ENCODE measurements at places on chromosomes 5 and 9.

- DNase-seq: no peak
Measured at GRCh38 chr5:130452744-130453143, 548.5 kb downstream of the CHSY3 start.

DNA sequence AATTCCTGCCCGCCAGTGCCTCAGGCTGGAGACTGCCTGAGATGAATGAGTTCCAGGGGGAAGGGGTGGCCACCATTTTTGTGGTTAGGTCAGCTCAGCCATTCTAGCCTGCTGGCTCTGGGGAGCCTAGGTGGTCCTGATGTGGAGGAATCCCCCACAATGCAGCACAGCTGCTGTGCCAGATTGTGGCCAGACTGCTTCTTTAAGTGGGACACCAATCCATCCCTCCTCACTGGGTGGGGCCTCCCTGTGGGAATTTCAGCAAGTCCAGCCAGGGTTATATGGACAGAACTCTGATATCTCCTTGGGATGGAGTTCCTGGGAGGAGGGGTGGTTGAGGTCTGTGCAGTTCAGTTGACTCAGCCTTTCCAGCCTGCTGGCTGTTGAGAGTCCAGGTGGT, 51.2 kb upstream of the DAP start:
- DNase-seq: no peak

DNA sequence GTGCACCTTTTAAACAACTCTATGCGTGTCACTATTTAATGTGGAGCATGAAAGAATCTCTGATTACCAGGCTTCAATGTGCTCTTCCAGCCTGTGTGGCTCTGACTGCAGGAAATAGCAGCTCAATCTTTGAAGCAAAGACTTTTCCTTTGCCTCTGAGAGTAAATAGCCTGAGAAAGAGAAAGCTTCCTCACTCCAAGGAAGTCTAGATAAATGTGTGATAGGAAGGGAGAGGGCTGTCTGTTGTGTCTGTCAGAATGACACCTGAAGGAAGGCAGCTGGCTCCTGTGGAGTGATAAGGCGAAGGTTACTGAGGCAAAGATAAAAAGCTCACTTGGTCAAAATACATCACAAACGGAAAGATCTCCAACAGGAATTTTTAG, 205.3 kb upstream of the HAPLN1 start:
- no peak for DNase-seq

DNA sequence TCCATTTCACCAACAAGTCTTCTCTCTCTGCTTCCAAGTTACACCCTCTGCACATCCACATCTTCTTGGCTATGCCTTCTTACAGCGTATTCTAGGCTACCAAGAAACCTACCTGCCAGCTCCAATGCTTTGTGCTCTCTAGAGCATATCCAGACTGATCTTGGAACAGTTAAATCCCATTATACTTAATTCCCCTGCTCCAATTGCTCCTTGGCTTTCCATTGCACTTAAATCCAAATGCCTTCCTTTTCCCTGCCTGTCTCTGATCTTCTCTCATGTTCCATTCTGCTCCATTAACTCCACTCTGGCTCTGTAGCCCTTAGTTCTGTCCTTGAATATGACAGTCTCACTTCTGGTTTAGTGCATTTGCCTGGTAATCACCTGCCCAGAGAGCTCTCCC, 322.4 kb downstream of the LRRC70 start:
- DNase-seq: no peak

DNA sequence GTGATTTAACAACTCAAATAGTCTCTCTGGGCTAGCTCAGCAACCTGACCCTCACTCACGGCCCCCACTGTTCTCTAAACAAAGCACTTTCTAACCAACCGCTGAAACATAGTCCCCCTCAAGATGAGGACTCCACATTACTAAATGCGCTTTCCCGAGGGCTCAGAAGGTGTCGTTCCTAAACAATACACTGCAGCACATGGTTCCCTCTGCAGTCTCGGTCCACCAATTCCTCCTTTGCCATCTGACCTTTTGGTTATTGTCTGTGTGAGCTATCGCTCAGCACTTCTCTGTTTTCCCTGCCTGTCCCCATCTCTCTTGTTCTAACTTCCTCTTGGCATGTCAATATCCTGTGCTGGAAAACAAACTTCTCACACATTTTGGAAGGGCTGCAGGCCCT, 7.2 kb downstream of the EPB41L4A start:
- DNase-seq: no peak

DNA sequence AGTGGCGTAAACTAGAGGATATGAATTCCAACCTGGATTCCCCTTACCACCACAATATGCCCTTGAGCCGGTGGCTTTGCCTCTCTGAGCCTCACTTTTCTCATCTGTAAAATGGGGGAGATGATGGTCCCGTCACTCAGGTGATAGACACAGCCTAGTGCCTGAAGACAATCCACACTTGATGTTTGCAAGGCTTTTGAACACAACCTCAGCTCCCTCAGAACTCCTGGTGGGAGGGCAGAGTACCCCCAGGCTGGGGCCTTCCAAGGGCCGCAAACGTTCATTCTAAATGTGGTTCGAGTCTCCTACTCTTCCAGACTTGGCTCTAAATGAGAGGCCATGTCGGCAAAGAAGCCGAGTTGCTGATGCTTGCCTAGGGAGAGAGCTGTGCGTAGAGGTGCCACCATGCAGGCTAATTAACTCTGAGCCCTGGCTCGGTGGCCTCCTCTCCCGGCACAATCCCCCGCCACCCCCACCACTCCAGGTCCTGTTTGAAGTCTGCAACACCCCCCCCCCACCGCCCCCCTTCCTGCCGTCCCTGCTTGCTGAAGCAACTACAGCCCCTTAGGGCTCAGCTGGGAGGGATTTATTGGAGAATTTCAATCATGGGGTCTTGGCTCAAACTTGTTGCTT, 97.7 kb upstream of the LMX1B start:
- DNase-seq: no peak

GRCh38 chr5:141508440-141508797, 19.5 kb downstream of the PCDHGC5 start:
- no peak for DNase-seq

DNA sequence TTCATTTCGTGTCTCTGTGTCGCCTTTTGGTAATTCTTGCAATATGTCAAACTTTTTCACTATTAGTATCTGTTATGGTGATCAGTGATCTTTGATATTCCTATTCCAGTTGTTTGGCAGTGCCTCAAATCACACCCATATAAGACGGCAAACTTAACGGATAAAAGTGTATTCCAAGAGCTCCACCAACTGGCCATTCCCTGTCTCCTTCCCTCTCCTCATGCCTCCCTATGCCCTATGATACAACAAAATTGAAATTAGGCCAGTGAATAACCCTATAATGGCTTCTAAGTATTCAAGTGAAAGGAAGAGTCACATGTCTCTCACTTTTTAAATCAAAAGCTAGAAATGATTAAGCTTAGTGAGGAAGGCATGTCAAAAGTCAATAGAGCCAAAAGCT, 74.8 kb downstream of the CDK5RAP2 start:
- no peak for DNase-seq

DNA sequence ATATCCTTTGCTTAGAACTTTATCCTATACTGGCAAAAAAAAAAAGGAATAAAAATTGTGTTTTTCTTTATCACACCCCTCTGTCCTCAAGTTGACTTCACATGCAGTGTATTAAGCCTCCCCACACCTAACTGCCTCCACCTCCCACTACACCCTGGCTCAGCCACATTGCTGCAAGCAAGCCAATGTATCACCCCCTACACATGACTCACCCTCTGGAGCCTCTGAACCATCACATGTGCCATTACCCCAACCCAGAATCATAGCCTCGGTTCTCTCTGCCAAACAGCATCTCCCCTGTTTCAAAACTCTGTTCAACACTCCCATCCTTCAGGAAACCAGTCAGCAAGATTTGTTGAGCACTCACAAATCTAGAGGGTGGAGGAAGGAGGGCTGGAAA, 209.0 kb downstream of the CWC27 start:
- DNase-seq: no peak

GRCh38 chr9:113989017-113989713, 88.9 kb downstream of the AMBP start:
- no peak for DNase-seq

DNA sequence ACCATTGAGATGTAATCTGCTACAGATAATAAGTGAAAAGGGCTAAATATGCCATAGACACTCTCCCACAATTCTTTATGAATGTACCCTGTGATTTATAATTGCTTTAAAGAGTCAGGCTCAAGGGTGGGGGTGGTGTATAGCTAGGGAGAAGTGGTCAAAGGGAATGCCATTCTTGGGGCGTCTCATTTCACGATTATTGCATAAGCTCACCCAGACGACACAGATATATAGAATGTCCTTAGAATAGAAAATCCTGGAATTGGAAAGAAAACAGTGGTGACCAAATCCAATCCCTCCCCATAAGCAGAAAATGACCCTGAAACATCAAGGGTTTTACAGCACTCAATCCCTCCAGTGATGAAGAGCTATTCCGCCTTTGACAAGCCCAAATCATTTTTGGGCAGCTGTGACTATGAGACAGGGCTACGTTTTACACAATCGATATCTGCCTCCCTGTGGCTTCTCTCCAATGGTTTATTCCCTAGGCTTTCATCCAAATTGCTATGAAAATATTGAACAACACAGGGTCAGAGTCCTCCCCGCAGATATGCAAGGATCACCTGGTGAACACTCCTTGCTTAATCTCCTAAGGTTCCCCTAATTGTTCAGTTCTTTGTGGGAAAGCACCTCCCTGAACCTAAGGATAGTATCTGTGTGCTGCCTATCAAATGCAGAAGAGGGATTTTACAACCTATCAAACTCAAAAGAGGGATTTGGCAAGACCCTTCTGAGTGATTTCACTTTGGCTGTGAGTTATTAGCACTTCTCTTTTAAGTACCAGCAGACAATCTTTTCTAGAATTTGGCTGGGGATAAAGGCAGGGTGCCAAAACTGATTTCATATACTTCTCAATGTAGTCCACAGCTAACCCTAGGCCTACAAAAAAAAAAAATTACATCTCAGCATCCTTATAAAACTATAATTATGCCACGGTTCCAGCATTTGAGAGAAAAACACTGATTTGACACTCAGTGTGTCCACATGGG, 144.9 kb upstream of the CDH6 start:
- DNase-seq: no peak

DNA sequence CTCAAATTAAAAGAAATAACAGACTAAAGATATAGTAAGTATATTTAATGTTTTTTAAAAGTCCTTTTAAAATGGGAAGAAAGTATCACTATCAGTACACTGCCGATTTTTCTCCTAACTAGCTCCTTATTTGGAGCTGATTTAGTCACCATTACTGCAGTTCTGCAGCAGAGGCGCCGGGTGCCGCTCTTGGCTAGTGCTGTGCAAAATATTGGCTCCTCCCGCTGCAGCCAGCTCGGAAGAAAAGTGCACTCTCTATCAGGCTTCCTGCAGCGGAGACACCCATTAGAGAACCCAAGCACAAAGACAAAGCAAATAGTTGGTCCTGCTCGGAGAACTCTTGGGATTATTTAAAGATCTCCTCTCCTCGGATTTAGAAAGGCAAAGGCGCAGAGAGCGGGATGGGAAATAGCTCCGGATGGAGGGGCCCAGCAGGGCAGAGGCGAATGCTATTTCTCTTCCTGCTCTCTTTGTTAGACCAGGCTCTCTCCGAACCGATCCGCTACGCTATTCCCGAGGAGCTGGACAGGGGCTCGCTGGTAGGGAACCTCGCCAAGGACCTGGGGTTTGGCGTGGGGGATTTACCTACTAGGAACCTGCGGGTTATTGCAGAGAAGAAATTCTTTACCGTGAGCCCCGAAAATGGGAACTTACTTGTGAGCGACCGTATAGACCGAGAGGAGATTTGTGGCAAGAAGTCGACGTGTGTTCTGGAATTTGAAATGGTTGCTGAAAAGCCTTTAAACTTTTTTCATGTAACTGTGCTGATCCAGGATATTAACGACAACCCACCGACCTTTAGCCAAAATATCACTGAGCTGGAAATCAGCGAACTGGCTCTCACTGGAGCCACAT, at the start of gene PCDHGB3:
TSS of gene PCDHGB3 (plus strand) at position 249 of the 855 bp plus-strand sequence. CDS start at position 402, 153 bp downstream.
- DNase-seq: no peak

GRCh38 chr5:98847054-98847453, 73.6 kb downstream of the RGMB start:
- no peak for DNase-seq

DNA sequence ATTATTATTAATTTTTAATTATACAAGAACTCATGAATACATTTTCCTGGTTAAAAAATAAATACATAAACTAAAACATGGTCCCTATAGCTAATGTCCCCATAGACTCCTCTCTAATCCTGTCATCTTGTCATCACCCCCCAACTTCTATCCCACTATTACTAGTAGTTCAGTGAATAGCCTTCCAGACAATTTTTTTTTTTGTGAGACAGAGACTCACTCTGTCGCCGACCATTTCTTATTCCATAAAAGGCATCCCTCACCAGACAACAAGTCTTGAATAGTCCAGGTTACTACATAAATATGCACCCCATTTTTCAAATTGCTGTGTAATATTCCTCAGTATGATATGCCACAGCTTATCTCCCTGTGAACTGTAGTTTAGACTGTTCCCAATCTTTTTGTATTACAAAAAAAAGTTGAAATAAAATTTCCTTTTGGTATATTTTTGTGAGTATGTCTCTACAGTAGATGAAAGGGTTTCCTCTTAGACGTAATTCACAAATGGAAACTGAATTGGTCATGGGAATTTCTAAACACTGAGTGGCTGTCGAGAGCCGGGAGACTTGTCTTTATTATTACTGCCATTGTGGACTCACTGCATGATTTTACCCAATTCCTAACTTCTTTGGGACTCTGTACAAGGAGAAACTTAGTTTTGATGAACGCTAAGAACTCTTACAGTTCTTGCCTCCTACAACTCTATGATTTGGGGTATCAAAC, 6.4 kb upstream of the ABLIM3 start:
- DNase-seq: no peak

DNA sequence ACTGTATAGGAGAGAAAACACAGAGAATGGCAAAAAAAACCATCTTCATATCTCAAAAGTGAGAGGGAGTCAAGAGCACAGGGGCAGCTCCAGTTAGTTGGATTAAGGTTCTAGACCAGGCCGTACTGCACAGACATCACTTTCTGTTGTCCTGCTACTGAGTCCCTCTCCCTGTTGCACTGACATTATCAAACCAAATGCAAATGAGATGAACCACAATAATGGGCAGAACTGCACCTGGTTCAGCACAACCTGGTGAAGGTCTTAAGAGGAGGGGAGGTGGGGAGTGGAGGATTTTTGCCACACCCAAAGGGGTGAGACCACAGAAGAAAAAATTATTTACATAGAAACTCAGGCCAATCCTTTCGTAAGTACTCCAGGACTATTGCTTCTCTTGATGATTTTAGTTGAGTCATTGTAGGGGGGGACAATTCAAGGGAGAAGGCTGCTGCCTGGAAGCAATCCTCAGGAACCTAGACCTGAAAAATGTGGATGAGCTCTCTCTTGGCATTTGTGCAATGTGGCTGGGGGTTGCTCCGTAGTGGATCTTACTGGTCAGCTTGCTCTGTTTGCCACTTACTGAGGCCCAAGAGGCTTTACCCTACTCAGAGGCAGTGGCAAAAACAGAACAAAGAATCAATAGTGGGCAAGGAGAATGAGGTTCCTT, 94.5 kb upstream of the PPP1R2B start:
- no peak for DNase-seq

GRCh38 chr5:15655683-15656082, 155.7 kb downstream of the FBXL7 start:
- no peak for DNase-seq

Measured in NCI-H1105 (cell line).